ENCODE measurements at places on chromosomes 4 and X.
A peak's percentile ranks its signal among the peaks of the same experiment; 100 is the strongest.

DNA sequence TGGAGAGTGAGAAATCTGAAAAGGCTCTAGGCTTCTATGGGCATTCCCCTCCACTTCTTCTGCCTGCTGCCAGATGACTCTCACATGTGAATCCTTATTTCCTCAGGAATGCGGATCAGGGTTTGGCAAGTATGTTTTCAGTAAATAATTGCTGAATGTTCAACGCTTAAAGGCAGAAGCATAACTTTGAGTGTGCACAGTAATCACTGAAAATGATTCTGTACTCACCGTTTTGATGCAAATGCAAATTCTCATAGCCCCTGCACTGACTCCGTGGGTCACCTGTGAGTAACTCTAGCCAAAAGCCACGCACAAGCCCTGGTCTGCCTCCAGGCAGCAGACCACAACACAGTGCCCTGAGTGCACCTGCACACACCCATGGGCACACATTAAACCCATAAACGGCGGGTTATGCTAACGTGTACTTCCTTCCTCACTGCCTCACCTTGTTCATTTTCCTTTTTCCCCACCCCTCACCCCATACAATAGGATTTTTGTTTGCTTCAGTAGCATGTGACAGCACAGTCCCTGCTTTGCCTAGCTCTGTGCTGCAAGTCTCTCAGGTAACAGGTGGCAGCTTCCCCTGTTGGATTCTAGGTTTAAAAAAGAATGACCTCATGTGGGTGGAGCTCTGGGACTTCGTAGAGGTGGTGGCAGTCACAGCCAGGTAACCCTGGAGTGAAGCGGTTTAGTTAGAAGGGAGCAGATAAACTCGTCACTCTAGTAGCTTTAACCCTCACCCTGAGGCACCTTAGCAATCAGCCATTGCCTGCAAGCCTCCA, at the start of gene ARHGEF38:
ARHGEF38 (plus strand) TSS at position 656 of the 782 bp plus-strand sequence. CDS start 146 bp downstream, outside the sequence.
- DNase-seq, result no peak

DNA sequence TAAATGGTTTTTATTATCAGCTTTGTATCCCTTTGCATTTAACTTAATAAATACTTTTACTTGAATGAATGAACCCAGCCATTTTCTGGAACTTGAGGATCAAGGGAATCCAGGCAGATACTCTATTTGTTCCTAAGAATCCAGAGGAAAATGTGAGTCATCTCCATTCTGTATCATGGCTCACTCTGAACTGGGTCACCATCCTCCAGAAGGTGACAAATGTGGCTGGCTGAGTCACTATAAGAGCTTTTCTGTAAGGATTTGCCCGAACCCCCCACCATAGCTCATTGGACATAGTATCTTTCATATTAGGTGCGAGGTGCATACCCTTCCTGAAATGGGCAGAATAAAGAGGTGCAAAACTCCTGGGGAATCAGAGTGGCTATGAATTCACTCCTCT, 25.8 kb downstream of the RTL9 start:
- DNase-seq, result no peak

DNA sequence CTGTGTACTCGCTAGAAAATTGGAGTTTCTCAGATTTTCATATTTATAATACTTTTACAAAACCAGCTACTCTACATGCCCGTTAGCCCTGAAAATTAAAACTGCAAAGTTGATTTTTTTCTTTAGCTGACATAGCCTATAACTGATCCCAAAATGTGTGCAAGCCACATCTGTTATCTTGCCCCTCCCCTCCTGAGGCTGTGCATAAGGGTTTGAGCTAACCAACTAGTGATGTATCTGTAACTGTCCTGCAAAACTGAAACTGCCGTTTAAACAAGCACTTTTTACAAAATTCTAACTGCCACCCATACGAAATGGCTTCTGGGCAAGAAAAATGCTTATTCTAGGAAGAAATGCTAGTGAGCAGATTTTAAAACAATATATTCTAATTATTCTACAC, 59.1 kb downstream of the EDNRA start:
- no peak for DNase-seq

- no peak for DNase-seq
Measured at GRCh38 chr4:106079616-106080015, 184.3 kb downstream of the NPNT start.

DNA sequence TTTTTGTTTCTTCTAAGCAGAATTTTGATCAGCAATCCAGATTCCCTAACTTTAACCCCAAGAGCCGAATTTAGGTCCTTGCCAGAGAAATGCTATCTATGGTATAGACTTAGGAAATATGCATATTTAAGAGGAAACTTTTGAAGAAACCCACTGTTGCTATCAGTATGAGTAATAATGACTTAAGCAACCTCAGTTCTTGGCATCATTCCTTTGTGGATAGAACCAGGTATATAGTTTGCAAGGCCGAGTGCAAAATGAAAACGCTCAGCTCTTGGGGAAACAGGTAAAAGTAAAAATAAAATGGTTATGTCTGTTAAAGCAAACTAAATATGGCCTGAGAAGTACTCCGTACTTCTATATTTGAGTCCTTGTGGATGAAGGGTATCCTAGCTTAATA, 78.1 kb downstream of the ARSF start:
- no peak for DNase-seq

- DNase-seq, result peak; percentile 21
Measured at GRCh38 chrX:53223955-53224859, 800 bp downstream of the KDM5C start.

- DNase-seq, result no peak
Measured at GRCh38 chr4:4730249-4730648, 129.2 kb upstream of the MSX1 start.

- DNase-seq, result no peak
Measured at GRCh38 chr4:120765260-120765680, 157.3 kb downstream of the PRDM5 start.

GRCh38 chr4:107721436-107722100, 1.5 kb upstream of the PAPSS1 start:
- DNase-seq, result no peak

- no peak for DNase-seq
Measured at GRCh38 chr4:8614365-8615193, 22.0 kb downstream of the CPZ start.

DNA sequence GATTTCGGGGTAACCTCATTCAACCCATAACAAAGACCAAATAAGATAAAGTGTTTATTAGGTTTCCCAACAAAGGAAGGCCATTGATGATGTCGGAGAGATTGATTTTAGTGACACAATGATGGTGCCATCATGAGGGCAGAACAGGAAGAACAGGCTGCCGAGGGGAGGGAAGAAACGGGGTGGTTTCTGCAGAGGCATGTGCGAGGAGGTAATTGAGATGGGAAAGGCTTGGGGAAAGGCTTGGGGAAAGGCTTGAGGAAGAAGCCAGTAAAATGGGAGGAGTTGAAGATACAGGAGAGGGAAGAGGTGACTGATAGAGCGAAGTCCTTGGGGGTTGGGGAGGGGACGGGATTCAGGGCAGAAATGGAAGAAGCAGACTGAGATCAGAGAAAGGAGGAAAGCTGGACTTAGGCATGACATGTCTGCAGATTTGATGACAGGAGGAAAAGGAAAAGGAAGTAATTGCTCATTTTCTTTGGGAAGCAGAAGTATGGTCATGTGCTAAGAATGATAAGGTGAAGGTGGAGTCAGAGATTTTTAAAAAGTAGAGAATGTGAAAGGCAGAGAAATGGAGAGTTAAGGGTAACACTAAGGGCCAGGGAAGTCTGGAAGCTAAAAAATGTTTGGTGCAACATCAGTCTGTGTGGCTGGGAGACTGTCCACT, 6.0 kb downstream of the HPSE start:
- no peak for DNase-seq

DNA sequence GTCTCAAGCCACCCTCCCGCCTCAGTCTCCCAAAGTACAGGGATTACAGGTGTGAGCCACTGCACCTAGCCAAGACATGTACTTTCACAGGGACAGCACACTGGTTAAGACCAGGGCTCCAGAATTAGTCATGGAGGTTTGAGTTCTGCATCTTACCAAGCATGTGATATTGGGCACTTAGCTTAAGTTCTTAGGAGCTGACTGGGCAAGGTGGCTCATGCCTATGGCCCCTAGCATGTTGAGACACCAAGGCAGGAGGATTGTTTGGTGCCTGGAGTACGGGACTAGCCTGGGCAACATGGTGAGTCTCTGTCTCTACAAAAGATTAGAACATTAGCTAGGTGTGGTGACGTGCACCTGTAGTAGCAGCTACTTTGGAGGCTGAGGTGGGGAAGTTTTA, 2.6 kb upstream of the TMEM192 start:
- no peak for DNase-seq

GRCh38 chr4:121684561-121684960, 12.2 kb downstream of the ANXA5 start:
- no peak for DNase-seq

DNA sequence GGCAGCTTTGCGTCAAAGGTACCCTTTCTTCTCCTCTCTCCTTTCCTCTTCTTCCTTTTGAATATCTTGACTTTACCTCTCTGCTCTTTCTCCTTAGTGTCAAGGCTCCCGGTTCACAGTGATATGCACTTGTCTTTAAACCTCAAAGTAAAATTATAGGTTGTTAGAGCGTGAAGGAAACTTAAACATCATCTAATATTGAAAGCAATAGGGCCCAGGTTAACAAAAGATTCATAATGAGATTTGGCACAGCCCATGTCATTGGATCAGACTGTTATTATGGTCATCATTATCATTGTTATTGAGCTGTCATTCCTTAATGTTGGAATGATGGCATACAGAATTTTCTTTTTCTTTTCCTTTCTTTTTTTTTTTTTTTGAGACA, 32.5 kb downstream of the FTHL17 start:
- no peak for DNase-seq

DNA sequence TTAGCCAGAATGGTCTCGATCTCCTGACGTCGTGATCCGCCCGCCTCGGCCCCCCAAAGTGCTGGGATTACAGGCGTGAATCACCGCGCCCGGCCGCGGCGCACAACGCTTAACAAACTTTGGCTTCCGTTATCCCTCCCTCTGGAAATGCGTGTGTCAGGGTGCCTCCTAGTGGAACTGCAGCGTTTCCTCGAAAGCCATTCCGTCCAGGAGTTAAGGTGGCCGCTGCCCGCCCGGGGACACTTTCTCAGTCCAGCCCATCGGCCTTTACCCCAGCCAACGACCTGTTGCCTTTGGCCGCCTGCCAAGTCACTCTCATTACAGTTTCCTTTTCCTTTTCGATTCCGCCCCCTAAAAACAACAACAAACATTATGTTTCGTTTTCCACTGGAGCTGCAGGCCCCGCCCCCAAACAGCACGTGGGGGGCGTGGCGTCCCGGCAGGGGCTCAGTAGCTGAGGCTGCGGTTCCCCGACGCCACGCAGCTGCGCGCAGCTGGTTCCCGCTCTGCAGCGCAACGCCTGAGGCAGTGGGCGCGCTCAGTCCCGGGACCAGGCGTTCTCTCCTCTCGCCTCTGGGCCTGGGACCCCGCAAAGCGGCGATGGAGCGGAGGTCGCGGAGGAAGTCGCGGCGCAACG, at the start of gene HERC5:
HERC5 (plus strand) TSS at position 450 of the 637 bp plus-strand sequence; CDS start at position 601, 151 bp downstream.
- peak; percentile 43 for DNase-seq

GRCh38 chr4:83821493-83821892, 285.6 kb downstream of the GPAT3 start:
- no peak for DNase-seq

GRCh38 chr4:137025484-137026059, 506.7 kb downstream of the PCDH18 start:
- DNase-seq, result no peak

- no peak for DNase-seq
Measured at GRCh38 chr4:102502543-102502818, 1.3 kb downstream of the NFKB1 start.

GRCh38 chr4:42816880-42817400, 75.6 kb upstream of the GRXCR1 start:
- DNase-seq, result no peak

- DNase-seq, result peak; percentile 21
Measured at GRCh38 chr4:22014222-22014741, 65.7 kb upstream of the KCNIP4 start.

DNA sequence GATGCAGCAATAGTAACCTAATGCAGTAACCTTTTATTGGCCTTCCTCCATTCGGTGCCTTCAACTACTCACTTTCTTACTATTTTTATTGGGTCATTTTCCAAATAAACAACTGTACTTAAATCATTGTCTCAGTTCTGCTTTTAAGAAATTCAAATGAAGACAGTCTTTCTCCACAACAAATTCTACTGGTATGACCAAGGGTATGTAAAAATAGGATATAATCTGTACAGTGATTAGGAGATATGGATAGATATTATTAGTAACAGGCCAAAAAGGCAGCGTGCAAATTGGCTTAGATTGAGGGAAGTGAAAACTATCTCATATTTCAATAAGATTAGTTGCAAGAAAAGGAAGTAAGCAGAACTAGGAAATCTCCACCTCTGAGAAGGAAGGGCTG, 177.4 kb upstream of the PPP1R2C start:
- no peak for DNase-seq

DNA sequence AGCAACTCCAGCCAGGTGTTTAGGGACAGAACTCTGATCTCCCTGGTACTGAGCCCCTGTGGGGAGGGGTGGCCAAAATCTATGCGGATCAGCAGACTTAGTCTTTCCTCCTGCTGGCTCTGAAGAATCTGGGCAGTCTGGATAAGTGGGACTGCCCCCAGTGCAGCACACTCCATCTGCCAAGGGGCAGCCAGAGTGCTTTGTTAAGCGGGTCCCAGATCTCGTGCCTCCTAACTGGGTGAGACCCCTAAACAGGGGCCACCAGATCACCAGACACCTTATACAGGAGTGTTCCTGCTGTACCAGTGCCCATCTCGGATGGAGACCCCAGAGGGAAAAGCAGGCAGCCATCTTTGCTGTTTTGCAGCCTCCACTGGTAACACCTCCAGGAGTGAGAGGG, 81.5 kb upstream of the IL13RA2 start:
- DNase-seq, result no peak

- DNase-seq, result no peak
Measured at GRCh38 chrX:26586570-26586969, 370.6 kb downstream of the MAGEB5 start.

- no peak for DNase-seq
Measured at GRCh38 chr4:3232001-3232400, 17.0 kb upstream of the MSANTD1 start.

DNA sequence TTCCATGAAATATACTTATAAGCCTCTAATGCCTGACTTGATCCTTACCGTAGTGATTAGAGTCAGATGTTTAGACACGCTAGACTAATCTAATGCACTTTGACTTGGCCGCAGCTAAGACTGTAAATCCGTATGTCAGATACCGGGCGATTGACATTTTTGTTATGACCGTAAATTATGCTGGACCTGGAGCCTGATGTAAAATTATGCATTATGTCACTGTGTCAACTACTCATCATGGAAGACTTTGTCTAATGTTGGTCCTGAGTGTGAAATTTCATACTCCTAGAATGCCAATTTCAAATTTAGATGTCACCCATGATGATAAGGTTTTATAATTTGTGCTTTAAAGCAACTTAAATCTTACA, 123.6 kb upstream of the LIMCH1 start:
- no peak for DNase-seq

- no peak for DNase-seq
Measured at GRCh38 chr4:92501456-92501855, 197.7 kb downstream of the GRID2 start.

GRCh38 chr4:73451981-73452747, 16.1 kb downstream of the AFP start:
- DNase-seq, result no peak

GRCh38 chr4:8338351-8338961, 68.9 kb downstream of the HTRA3 start:
- DNase-seq, result no peak

GRCh38 chr4:186201535-186202230, 10.3 kb downstream of the CYP4V2 start:
- DNase-seq, result no peak

Measured in AG09309 (cell line).